Stimulated activated CD4-positive, alpha-beta T cell treated with anti-CD3 and anti-CD28 coated beads, Interleukin-1b, Interleukin-23, amount 100 ng/mL, for 24 hours (primary cell): ENCODE measurements at places on chromosomes 4 and X.

DNA sequence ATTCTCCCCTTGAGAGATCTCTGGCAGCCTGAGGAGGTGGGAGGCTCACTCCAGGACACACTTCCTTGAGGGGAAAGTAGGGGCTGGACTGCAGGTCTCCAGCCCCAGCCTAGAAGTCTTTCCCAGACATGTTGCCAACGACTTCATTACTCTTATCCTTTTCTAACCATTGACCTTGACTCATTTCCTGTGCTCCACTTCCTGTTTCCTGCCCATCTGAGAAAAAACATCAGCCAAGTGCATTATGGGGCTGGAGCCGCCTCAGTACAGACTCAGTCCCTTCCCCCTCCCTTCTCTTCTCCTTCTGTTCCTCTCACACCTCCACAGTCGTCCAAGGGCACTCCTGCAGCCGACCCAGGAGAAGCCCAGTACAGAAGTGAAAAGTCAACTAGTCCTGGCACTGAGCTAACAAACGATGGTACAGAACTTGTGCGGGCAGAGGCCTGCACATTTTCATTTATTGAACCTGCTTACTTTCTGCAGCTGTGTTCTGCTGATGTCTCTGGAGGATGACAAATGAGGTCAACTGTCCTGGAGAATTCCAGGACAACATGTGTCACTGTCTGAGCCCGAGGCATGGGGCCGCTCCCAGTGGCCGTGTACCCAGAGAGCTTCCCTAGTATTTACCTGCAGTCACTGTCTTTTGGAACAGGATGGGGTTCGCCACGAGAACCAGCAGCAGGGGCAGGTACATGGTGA is 20.1 kb downstream of the GPR143 start:
- no peak for DNase-seq

- DNase-seq = no peak
These were observed 37.4 kb upstream of the NDST3 start for GRCh38 chr4:117996891-117997290.

GRCh38 chrX:109643687-109644086 is 18.7 kb upstream of the KCNE5 start:
- no peak for DNase-seq

DNA sequence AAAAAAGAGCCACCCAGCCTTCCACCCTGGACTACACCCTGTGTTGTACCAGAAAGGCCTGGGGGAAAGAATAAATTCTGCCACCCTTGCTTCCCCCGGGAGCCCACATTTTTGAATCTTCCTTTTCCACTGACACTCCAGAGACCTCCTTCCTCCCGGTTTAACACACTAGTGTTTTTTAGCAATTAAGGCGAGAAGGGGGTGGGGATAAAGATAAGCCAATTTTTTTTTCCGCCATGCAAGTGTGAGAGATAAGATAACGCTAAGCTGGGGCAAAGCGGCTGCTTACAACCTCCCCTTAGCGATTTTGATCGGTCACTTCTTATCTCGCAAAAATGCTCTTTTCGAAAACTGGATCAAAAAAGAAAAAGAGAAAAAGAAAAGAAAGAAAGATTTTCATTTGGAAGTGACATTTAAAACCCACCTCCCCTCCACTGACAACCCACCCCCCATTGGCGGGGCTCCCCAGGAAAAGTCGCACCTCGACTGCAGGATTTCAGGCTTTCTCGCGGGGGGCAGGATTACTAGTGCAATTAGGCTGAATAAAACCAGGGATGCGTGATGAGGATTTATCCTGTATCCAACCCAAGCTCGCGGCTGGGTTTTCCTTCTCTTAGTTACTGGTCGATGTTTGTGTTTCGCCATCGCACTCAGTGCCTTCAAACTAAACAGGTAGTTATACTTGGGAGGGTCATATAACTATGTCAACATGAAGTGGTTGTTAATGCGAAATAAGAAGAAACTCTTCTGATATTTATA is 6.0 kb upstream of the BCOR start:
- no peak for DNase-seq

DNA sequence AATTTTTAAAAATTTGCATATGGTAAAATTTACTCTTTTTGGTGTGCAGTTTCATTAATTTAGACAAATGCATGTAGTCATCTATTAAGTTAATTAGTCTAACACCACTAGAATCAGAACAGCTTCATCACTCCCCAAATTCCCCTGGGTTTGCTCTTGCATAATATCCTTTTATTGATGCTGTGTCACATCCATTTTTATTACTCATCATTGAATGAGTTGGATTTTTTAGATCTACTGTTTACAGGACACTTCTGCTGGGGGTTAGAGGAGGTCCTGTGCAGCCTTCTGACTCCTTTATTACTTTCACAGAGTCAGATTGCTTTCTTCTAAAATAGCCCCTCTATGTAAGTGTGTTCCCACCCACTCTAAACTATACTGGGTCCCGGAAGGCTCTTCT is 65.9 kb downstream of the MTHFD2L start:
- no peak for DNase-seq

DNA sequence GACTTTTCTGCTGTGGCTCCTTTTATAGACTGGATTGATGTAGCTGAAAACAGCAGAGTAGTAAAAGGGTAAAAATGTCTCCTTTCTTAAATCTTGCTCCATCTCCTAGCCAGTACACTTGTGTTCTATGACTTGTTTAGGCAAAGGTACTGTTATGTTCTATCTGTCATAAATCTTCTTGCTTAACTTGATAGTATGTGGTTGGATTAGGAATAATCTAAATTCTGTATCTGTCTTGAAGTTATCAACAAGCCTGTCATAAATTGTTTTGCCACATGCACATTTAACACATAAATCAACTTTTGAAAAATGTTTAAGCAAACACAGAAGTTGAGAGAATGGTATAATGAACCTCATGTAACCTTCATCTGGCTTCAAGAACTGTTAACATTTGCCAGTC is 157.0 kb downstream of the FRAS1 start:
- DNase-seq = no peak
